ENCODE measurements at places on chromosomes 16 and 17. TPM values are rescaled to one million over a fixed set of nuclear protein-coding genes. Genes with fewer than 3 reads are reported as not detected.

DNA sequence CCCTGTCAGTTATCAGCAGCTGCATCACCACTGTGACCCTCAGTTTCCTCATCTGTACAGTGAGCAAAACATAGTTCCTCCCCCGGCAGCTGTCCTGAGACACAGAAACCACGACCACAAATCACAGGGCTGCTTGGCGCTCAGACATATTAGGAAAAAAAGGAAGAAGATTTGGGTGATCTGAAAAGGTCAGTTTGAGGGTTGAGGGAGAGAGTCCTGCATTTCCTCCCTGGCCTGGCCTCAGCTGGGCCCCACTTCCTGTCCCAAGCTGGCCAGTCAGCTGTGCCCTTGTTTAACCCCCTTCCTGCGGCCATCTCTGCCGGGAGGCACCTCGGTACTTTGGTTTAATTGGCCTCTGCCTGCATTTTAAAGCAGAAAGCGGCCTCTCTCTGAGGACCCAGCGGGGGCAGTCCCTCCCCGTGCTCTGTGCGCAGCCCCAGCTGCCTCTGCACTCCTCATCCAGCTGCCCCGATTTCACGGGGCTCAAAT lies 24.0 kb upstream of the CIBAR2 start:
- DNase-seq = no peak

DNA sequence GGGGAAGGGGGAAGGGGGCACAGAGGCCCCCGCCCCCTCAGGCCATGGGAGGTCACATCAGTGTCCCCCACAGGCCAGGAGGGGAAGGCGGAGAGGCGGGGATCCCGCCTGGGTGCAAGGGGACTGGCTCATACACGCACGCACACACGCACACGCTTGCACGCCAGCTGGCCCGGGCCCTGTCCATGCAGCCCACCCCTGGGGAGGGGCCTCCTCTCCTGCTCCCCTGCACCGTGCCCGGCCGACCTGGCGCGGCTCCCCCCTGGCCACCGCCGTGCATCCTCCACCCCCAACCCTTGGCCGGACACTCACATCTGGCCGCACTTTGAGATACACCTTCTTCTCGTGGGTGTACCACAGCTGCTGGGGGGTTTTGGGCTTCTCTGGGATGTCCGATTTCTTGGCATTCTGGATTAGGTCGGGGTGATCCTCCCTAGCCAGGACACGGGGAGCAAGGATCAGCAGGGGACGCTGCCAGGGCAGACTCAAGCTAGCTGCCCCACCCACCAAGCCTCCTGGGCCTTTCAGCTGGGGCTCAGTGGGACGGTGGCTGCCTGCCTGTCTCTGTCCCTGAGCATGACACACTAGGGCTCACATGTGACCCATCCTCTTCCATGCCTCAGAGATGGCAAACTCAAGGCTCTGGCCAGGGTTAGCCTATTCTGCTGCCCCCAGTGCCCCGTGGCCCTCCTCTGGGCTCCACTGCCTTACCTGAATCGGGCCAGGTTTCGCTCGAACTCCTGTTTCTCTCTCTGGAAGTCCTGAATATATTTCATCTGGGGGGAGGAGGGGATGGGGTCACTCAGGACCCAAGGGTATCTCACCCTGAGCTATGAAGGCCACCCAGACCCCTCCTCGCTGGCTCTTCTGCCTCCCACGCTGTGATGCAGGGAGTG lies 6.7 kb downstream of the UBTF start:
- DNase-seq = no peak

GRCh38 chr16:89311636-89312035 lies 94.1 kb downstream of the ZNF778 start:
- DNase-seq = no peak

- DNase-seq = no peak
Observed at GRCh38 chr17:68482576-68483041, 25.3 kb upstream of the WIPI1 start.

DNA sequence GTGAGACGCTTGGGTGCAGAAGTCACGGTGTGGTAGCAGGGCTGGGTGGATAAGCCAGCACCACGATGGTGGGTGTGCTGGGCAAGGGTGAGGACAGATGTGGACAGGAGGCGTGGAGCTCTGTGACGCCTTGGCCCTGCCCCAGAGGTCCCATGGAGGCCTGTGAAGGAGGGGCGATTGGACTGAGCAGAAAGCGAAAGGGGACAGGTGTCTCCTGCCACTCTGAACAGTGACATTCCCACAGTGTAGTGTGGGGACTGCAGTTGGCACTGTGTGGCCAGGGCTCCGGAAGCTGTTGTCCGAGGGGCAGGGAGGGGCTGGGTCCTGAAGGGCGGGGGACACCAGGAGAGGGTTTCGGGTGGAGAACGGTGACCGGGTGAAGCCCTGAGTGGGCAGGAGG lies 7.3 kb downstream of the TBC1D24 start:
- no peak for DNase-seq

DNA sequence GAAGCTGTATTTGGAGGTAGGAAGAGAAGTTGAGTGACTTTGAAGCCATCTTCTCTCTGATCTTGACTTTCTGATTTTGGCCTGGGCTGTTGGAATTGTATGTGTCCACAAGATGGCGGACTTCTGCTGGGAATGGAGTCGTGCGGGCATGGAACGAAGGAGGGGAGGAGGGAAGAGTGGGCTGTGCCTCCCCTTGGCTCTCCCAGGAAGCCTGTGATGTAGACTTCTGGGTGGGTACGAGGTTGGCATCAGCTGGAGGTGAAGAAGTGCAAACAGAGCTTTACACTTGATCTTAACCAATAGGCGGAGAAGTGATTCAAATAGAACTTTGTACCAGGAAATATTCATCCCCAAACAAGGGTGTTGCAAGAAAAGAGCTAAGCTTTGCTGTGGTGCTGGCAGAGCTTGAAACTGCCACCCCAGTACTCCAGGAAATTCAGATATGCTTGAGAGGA lies 7.4 kb upstream of the TMEM220 start:
- peak; percentile 77 for DNase-seq

DNA sequence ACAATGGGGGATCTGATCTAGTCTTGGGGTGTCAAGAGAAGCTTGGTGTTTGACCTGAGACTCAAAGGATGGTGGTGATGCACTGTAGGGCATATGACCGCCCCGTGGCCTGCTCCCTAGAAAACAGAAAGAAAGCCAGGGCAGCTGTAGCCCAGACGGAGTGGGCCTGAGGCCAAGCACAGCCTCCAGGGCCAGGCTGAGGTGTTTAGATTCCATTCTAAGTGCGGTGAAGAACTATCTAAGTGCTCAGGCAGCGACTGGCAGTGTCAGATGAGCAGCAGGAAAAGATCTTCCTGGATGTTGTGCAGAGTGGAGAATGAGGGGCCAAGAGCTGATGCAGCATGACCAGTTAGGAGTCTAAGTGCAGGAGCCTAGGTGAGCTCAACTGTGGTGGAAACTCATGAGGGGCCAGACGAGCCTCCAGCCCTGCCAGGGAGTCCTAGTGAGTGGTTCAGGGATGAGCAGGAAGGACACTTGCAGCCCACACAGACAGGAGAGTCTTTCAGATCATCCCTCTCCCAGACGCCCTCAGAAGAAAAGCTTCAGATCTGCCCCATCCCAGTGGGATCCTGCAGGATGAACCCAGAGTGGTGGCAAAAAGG lies 314.2 kb upstream of the CCL2 start:
- no peak for DNase-seq

- no peak for DNase-seq
Observed at GRCh38 chr16:22641131-22641628, 130.5 kb downstream of the NPIPB5 start.

DNA sequence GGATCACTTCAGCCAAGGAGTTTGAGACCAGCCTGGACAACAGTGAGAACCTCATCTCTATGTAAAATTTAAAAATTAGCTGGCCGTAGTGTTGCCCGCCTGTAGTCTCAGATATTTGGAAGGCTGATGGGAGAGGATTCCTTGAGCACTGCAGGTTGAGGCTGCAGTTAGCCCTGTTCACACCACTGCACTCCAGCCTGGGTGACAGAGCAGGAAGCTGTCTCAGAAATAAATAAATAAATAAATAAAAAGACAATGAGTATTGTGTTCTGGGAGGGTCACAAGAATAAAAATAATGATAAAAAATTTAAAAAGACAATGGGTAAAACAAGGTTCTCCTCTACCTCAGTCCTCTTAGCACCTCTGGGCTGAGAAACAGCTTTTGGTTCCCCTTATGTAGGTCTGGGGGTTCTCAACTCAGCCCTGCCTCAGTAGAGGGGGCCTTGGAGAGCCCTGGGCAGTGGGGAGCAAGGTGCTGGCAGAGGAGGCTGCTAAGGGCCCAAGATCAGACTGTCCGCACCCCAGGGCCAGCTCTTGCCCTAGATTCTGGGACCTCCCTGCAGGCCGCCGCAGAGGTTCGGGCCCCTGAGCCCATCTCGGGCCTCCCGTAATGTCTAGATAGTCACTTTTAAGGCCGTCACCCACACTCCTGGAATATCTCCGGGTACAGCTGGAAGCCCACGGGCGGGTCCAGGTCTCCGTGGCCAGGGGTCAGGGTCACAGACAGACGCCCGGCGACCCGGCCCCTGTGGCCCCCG lies 3.4 kb downstream of the ZNF764 start:
- DNase-seq = no peak

DNA sequence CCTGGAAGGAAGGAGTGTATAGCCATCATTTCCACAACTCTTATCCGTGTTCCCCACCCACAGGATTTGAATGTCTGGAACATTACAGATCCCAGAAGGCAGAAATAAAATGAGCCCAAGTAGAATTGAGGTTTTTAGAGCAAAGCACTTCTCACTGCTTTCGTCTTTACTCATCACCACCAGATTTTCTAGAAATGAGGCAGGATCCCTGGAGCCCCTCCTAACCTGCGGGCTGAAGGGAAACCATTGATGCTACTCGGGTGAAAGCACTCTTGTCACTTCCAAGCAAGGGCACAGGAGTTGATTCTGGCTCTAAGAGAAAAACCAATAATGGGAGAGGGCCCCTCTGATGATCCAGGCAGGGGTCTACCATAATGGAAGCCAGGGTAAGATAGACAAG lies 2.8 kb upstream of the ALDOC start:
- no peak for DNase-seq

DNA sequence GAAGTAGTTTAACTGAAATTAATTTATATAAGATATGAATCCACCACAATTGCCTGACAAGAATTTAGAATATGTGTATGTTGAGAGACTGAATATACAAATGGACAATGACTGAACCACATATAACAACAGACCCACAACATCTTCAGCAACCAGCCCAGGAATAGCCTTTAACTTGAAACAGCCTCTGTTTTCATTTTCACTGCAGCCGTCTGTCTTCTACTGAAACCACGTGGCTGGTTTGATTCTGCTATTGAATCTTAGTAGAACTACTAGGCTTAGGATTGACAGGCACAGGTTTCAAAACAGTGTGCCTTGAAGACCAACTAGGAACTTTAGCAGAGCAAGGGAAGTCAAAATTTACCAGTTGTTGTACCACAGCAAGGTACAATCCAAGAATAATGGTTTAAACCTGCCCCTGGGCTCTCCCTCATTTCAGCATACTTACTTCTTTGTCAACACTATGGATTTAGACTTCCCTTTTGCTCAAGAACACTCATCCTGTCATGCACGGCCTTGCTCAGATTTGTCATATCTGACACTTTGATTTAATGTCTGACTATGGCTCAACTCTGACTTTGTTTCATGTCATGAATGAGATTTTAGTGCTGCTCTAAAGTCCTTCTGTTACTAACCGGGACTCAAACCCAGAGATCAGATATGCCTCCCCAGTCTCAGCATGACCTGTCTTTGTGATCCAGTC lies 355.0 kb downstream of the KIF2B start:
- DNase-seq = no peak

- no peak for DNase-seq
Observed at GRCh38 chr16:10022098-10022497, 160.1 kb downstream of the GRIN2A start.

DNA sequence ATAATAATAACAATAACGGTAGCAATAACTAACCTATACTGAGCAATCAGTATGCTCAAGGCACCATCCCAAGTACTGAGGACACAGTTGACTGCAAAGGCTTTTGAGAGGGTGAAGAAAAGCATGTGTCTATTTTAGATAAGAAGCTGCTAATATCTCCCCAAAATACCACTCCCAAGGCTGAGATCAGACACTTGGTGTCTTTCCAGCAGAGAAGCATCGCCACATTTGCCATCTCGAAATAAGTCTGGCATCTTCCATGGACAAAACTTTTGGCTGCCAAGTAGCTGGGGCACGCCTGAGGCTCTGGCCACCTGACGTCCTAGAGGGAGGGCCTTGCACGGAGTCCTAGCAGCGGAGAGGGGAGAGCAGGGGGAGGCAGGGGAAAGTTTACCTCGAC lies 39.0 kb downstream of the ZNF423 start:
- DNase-seq = no peak

DNA sequence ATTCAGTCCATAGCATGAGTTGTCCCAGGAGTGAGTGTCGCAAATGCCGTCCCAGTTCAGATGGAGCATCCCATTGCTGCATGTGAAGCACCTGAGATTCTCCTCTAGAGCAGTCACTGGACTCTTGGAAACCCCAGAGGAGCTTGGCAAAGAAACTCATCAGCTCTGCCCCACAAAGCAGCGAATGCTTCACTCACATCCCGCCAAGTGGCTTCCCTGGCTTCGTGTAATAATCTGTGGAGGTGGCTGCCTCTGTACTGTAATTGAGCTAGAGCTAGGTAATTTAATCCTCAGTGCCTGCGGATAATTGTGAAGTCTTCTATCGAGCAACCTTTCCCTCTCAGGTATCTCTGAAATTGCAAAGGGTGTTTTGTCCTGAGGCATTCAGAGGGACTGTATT lies 107.1 kb downstream of the SNX29 start:
- peak; percentile 2 for DNase-seq

DNA sequence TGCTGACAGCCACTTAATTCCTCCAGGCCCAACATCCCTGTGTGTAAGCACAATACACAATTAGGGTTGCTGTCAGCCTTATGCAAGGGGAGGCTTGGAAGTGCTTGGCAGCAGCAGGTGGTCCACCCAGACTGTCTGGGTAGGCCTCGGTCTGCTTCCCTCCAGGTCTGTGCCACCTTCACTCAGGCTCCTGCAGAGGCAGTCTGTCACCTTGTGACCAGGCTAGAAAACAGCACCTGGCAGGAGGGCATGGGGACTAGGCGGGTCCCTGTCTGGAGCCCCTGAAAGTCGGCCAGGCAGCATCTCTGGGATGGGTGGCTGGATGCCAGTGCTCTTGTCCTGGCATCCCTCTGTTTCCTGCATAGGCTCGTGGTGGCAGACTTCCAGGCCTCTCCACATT lies 578.1 kb downstream of the KCNJ18 start:
- DNase-seq = peak; percentile 35

- DNase-seq = no peak
Observed at GRCh38 chr16:67535201-67535600, 6.6 kb downstream of the RIPOR1 start.

DNA sequence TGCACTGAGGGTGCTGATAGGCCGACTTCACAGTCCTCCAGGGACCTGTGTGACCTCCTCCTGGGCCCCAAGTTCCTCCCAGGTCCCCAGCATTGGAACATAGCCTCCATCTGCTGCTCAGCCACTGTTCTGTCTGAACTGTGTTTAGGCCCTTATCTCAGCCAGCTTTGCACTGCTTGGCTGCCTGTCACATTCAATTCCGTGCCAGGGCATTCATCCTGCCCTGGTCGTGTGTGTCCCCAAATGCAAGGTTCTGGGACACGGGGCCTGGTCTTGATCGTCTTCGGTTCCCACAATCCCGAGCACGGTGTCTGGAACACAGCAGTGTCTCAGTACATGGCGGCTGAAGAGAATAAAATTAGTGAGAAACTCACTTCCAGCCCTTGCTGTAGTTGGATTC lies 69.9 kb upstream of the NFAT5 start:
- DNase-seq = no peak

Gene KCNJ16
- total RNA-seq = 10.3 TPM

Gene APOH
- not detected for total RNA-seq

Gene KRT17
- not detected for total RNA-seq

Gene LDHD
- total RNA-seq = 12.1 TPM

Gene PYDC1
- not detected for total RNA-seq

Gene ST6GALNAC1
- total RNA-seq = 1.8 TPM

Gene CDH16
- not detected for total RNA-seq

Gene CACNG1
- total RNA-seq = not detected

Gene PIK3R6
- 2.1 TPM for total RNA-seq

Gene GPR139
- not detected for total RNA-seq
